Epithelial cell of esophagus (primary cell): ENCODE measurements at places on chromosomes 6 and 20.

DNA sequence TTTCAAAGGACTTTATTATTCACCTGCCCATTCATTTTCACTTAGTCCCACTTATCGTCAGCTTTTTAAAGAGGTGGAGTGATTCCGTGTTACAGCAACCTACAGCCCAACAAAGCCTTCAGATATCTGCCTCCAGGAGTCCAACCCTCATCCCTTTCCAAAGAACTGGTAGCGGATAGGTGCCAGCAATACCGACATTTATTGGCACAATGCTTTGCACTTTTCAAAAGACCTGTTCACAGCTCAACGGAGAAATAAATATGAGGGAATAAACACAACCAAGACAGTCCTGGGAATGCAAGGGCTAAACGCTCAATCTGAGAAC, 819 bp upstream of the MTRF1L start:
- DNase-seq: no peak

- no peak for DNase-seq
Measured at GRCh38 chr20:37430778-37431460, 85.0 kb downstream of the SRC start.

GRCh38 chr6:166575205-166575604, 11.3 kb downstream of the RAMACL start:
- DNase-seq: no peak

GRCh38 chr6:286681-287488, 5.4 kb upstream of the DUSP22 start:
- no peak for DNase-seq

GRCh38 chr6:38142178-38142902, 322.8 kb downstream of the ZFAND3 start:
- no peak for DNase-seq

GRCh38 chr20:59026904-59027740, 5.0 kb downstream of the ATP5F1E start:
- no peak for DNase-seq

GRCh38 chr6:167409079-167409478, 84.2 kb downstream of the TTLL2 start:
- DNase-seq: no peak

DNA sequence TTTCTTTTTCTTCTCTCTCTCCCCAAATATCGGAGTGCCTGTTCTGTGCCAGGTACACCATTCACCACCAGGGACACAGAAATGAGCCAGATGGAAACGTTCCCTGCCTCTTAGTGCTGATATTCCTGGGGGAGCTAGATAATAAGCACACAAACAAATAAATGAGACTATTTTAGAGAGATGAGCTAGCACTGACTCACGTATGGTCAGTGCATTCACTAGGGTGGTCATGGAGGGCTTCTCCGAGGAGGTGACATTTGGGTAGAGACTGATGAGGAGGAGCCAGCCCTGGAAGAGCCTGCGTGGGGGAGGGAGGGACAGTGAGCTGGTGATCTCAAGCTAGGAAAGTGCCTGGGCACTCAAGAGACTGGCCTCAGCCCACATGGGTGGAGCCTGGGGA, 252.3 kb upstream of the KCNG1 start:
- no peak for DNase-seq

GRCh38 chr6:51553246-51554015, 534.0 kb downstream of the PKHD1 start:
- no peak for DNase-seq

DNA sequence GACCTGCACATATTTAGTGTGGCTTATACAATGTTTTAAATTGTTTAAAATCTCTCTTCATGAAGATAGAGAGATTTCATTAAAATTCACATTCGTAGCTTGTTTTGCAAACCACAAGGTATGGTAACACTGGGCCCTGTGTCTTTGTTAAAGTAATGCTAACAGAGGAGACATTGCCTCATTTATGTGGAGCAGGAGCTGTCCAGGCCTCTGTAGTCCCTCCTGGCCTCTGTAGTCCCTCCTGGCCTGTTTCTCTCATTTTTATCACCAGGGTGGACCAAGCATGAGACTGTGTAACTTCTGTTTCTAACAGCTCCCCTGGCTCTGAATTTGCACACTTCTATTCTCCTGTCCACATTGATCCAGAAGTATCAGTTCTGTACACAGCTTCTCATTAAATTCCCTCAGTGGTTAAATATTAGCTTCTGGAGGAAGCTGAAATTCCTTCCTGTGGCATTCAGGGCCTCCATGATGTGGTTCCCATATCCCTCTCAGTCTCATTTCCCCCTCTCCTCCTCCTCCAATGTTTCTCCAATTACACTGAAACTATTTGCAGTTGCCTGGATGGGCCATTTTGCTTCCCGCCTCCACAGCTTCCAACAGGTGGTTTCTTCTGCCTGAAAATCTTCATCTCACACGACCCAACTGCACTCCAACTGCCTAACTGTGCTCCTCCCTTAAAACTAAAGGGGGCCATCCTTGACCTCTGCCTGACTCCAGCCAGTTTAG, 340.4 kb downstream of the SYNE1 start:
- no peak for DNase-seq

- peak; percentile 92 for DNase-seq
Measured at GRCh38 chr20:33945391-33946081, 48.2 kb upstream of the RALY start.

GRCh38 chr6:20402342-20403069, 827 bp downstream of the E2F3 start:
- DNase-seq: peak; percentile 45

DNA sequence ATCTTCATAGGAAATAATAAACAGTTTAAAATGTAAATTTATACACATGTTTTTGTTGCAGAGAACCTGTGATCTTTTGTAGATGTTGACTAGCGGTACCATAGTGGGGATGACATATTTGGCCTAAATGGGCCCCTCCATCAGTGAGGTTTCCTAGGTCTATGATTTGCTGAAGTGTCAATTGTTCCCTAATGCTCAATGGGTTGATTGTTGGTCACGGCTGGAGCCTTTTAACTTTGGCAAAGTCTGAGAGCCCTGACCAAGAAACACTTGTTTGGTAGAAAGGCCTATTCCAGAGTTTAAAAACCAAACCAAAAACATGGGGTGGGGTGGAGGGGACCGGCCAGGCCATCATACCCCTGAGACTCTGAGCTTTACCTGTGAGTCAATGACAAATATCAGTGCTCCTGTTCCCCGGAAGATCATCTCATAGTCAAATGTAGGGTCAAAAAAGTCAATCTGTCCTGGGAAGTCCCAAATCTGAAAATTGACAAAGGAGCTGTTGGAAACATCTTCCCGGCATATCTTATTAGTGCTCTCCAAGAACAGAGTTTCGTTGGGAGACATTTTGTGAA, 25.1 kb downstream of the RRAGD start:
- no peak for DNase-seq

DNA sequence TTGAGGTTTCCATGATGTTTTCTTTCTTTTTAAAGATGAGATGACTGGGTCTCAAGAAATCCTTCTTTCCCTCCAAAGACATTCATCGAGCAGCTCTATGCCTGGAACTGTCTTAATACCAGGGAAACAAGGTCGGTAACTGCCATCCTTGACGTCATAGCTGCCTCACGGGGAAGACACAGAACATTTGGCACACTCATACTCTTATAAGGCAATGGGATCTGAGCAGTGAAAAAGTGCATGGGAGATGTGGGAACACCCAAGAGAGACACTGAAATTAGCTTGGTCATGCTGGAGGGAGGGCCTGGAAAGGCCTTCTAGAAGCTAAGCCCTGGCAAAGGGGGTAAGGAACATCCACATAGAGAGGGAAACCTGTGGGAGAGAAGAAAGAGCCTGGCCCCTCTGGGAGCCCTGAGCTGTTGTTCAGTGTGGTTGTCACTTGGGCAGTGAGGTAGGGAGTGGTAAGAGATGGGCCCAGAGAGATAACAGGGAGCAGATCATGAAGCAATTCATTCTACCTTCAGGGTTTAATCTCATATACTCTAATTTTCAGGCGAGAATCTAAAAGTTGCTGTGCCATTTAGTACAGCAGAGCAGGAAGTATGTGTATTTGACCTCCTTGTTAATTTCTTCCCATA, 30.8 kb downstream of the CLIC5 start:
- no peak for DNase-seq

DNA sequence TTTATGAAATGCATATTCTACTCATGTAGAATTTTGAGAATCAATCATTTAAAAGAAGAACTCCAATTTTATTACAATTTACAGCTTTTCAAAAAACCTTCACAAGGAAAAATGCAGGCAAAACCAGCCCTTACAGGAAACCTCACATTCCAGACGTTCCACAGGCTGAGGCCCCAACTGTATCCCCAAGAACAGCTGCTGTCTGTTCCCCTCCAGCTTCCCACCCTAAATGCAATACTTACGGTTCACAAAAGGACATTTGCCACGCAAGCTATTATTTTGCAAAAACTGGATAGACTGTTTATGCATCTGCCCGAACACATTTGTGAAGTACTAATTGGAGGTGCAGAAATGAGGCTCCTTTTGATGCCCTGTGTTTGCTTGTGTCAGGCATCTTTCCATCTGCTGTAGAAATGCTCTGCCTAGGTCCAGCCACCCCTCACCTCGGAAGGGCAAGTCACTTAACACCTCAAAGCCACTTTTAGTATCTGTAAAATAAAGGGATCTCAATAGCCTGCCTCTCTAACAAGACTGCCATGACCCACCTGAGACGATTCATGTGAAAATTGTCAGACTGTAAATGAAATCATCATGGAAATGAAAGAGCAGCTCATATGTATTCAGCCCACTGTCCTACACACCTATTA, 26.5 kb downstream of the PDE10A start:
- no peak for DNase-seq

DNA sequence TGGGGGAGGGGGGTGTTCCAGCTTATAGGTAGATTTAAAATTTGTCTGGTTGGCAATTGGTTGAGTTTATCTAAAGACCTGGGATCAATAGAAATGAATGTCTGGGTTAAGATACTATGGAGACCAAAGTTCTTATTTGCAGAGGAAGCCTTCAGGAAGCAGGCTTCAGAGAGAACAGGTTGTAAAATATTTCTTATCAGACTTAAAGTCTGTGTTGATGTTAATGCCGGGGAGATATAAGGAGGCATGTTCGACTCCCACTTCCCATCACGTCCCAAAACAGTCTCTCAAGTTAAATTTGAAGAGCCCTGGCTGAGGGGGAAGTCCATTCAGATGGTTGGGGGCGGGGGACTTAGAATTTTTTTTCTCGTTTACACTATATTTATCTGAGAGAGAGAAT, 12.3 kb upstream of the BLCAP start:
- DNase-seq: no peak

DNA sequence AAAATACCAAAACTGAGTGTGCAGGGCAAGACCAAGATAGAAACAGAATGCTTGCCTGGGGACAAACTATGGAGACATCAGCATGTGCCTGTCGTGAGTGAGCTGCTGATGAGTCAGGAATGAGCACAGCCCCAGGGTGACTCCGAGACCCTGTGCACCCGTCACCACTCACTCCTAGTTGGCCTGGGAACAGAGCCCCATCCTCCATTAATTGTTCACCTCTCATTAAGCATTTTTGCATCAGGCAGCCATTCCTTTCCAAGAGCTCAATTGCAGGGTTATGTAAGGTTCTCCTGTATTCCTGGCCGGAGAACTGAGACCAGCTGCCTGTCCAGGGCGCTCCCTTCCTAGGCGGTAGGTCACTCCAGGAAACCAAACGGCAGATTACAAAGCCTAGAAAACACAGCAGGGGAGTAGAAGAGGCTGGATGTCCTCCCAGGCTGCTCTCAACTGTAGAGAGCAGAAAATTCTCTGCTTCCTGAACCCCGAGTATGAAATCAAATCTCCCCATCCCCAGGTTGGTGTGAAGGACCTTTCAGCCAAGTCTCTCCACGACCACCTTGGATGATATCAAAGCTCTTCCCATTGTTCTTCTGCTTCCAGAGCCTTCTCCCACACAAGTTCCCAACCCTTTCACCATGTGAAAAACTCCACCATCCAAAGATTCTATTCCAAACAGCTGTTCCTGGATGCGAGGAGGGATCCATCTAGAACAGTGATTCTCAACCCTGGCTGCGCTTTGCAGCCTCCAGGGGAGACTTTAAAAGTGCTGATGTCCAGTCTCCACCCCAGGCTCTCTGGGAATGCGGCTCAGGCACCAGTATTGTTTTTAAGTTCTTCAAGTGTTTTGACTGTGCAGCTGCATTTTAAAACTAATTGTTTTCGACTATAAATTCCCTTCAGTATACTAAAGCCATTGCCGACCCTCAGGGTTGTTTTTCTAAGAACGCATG, 532.6 kb upstream of the JARID2 start:
- peak; percentile 93 for DNase-seq

GRCh38 chr20:16711661-16712258, 18.1 kb upstream of the SNRPB2 start:
- peak; percentile 4 for DNase-seq

- DNase-seq: peak; percentile 77
Measured at GRCh38 chr6:113560908-113561307, 296.2 kb upstream of the MARCKS start.

DNA sequence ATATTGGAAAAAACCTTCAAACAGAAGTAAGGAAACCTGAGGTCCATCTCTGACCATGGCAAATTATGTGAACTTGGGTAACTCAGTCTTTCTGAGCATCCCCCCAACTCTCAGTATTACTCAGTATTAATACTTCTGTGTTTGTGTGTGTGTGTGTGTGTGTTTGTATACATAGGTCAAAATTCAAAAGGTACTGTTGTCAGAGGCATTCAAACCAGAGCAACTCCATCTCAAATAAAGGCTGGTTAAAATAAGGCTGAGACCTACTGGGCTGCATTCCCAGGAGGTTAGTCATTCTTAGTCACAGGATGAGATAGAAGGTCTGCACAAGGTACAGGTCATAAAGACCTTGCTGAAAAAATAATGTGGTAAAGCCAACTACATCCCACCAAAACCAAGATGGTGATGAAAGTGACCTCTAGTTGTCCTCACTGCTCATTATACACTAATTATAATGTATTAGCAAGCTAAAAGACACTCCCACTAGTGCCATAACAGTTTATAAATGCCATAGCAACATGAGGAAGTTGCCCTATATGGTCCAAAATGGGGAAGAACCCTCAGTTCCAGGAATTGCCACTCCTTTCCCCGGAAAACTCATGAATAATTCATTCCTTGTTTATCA, 33.3 kb upstream of the SLC22A16 start:
- peak; percentile 79 for DNase-seq

DNA sequence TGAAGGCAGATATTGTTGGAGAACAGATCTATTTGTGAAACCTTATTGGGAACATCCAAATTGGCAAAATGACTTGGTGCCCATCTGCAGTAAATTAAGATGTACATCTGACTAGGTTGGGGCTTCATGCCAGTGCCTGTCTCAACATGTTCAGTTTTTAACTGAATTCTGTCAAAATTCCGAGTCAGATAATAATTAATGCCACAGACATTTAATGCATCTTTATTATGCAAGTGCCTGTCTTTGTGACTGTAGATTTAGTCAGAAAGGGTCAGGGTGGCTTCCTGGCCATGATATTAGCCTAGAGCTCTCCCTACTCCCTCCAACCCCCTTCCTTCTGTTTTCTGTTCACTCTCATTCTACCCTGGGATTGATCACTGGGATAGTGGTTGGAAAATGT, 199.3 kb upstream of the FLRT3 start:
- DNase-seq: peak; percentile 69

DNA sequence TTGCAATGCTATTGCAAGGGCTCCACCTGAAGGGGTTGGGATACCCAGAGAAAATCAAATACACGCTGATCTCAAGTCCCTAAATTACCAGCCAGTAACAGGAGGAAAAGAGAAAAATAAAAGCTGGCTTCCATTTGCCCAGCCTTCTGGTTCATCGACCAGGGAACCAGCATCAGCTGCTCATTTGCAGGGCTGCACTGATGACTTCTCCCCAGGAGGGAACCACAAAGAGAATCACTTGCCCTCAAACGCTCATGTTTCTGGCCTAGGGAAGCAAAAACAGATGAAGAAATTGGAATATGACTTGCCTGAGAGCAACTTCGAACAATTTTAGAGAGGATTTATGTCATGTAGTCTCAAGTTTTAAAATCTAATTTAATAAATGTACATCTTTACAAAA, 119.7 kb downstream of the SH3BGRL2 start:
- DNase-seq: no peak

- peak; percentile 97 for DNase-seq
Measured at GRCh38 chr6:129490521-129491255, 219.3 kb downstream of the ARHGAP18 start.
